Endothelial cell of umbilical vein (primary cell): ENCODE measurements at places on chromosomes 2 and 18.

GRCh38 chr2:130920415-130921163 is 83.9 kb downstream of the ARHGEF4 start:
- H3K4me1 ChIP-seq, result no peaks in the 10 kb centered on the region
- no peaks in the 10 kb centered on the region for H3K36me3 ChIP-seq
- no peaks in the 10 kb centered on the region for H3K27me3 ChIP-seq

GRCh38 chr2:31511376-31511775 is 69.4 kb downstream of the SRD5A2 start:
- no peaks in the 10 kb centered on the region for H3K36me3 ChIP-seq
- no peaks in the 10 kb centered on the region for H3K4me1 ChIP-seq
- no peaks in the 10 kb centered on the region for H3K27me3 ChIP-seq

GRCh38 chr2:122422384-122422991 is 667.0 kb downstream of the TSN start:
- no peak overlapping the region for H3K27ac ChIP-seq
- H3K4me3 ChIP-seq, result no peak overlapping the region
- no peaks in the 10 kb centered on the region for H3K4me1 ChIP-seq
- H3K27me3 ChIP-seq, result no peaks in the 10 kb centered on the region
- no peak for DNase-seq

DNA sequence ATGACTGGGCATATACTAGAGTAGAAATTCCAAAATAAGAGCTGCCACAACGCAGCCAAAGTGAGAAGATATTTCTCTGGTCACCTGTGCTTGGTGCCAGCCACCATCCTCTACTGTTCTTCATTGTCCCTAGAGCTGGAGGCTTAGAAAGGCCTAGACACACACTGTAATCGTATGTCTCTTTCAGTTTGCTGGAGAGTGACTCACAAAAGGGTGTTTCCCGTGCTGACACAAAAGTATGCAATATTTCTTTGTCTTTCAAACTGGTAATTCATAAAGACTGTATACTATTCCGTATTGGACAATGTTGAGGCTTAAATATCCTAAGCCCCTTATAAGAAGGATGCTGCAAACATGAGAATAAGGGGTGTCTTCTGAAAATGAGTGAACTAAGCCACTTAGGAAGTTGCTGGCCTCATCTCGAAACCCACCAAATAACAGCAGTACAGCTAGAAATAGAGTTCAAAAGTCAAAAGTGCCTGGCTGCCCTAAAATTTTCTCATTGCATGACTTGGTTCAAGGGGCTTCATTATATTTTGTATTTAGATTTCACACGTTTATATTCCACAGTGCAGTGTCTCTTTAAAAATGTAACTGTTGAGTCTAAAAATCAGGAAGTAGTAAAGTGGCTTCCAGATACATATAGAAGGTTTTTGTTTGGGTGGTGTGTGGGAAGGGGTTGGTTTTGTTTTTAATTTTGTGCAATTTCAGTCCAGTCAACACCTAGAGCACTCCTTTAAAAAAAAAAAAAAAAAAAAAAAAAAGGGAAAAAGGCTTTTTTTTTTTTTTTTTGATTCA is 601.1 kb downstream of the ARHGAP15 start:
- no peak overlapping the region for H3K27ac ChIP-seq
- H3K36me3 ChIP-seq, result no peaks in the 10 kb centered on the region
- no peak overlapping the region for H3K4me3 ChIP-seq
- no peak for DNase-seq
- H3K4me1 ChIP-seq, result no peaks in the 10 kb centered on the region
- no peaks in the 10 kb centered on the region for H3K27me3 ChIP-seq

- no peak for DNase-seq
- no peaks in the 10 kb centered on the region for H3K27me3 ChIP-seq
- H3K4me1 ChIP-seq, result no peaks in the 10 kb centered on the region
- H3K36me3 ChIP-seq, result no peaks in the 10 kb centered on the region
Observed at GRCh38 chr2:230930149-230930780, 5.2 kb upstream of the GPR55 start.

GRCh38 chr18:3380384-3380961 is 69.5 kb upstream of the TGIF1 start:
- H3K4me1 ChIP-seq, result no peaks in the 10 kb centered on the region
- no peak overlapping the region for H3K4me3 ChIP-seq
- H3K36me3 ChIP-seq, result no peaks in the 10 kb centered on the region

GRCh38 chr2:98901291-98901690 is 34.7 kb downstream of the CRACDL start:
- H3K4me1 ChIP-seq, result no peaks in the 10 kb centered on the region
- DNase-seq, result no peak
- no peak overlapping the region for H3K27ac ChIP-seq
- no peak overlapping the region for H3K4me3 ChIP-seq
- H3K36me3 ChIP-seq, result no peaks in the 10 kb centered on the region

- no peak overlapping the region for H3K4me3 ChIP-seq
- no peaks in the 10 kb centered on the region for H3K27me3 ChIP-seq
- no peak for DNase-seq
- H3K36me3 ChIP-seq, result no peaks in the 10 kb centered on the region
- H3K27ac ChIP-seq, result no peak overlapping the region
- peaks cover 3% of the 10 kb centered on the region for H3K4me1 ChIP-seq
Observed at GRCh38 chr18:12441475-12442034, 33.8 kb downstream of the PRELID3A start.

- H3K4me1 ChIP-seq, result peaks cover 53% of the 10 kb centered on the region
- H3K36me3 ChIP-seq, result no peaks in the 10 kb centered on the region
- no peak overlapping the region for H3K4me3 ChIP-seq
- DNase-seq, result peak; percentile 43
Observed at GRCh38 chr2:64792300-64792699, 138.6 kb upstream of the SERTAD2 start.

- peaks cover 21% of the 10 kb centered on the region for H3K4me1 ChIP-seq
- DNase-seq, result peak; percentile 70
- H3K36me3 ChIP-seq, result no peaks in the 10 kb centered on the region
- H3K27me3 ChIP-seq, result no peaks in the 10 kb centered on the region
- no peak overlapping the region for H3K4me3 ChIP-seq
Observed at GRCh38 chr2:84494070-84494469, 22.2 kb upstream of the DNAH6 start.

GRCh38 chr2:68282811-68283418 is 30.6 kb upstream of the PPP3R1 start:
- peak; percentile 35 for DNase-seq
- no peak overlapping the region for H3K27ac ChIP-seq
- no peaks in the 10 kb centered on the region for H3K36me3 ChIP-seq
- H3K4me3 ChIP-seq, result no peak overlapping the region

- H3K27ac ChIP-seq, result no peak overlapping the region
- H3K4me1 ChIP-seq, result no peaks in the 10 kb centered on the region
- H3K4me3 ChIP-seq, result no peak overlapping the region
- no peaks in the 10 kb centered on the region for H3K27me3 ChIP-seq
- DNase-seq, result no peak
Observed at GRCh38 chr18:6170604-6171003, 244.1 kb downstream of the L3MBTL4 start.

DNA sequence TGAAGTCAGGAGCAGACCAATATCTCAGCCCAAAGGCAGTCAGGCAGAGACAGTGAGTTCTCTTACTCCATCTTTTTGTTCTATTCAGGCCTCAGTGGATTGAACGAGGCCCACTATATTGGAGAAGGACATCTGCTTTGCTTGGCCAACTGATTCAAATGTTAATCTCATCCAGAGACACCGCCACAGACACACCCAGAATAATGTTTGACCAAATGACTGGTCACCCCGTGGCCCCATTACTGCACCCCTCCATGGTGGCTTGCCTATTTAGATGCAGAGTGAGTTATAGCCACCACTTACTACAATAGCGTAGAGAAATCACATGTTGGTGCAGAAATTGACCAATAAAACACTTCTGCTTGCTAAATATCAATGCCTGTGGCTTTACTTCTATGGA is 88.1 kb downstream of the HRH4 start:
- peaks cover 6% of the 10 kb centered on the region for H3K4me1 ChIP-seq
- no peak overlapping the region for H3K27ac ChIP-seq
- H3K27me3 ChIP-seq, result no peaks in the 10 kb centered on the region
- H3K4me3 ChIP-seq, result no peak overlapping the region

GRCh38 chr2:168601741-168602140 is 145.7 kb downstream of the CERS6 start:
- no peaks in the 10 kb centered on the region for H3K36me3 ChIP-seq
- no peaks in the 10 kb centered on the region for H3K27me3 ChIP-seq
- no peaks in the 10 kb centered on the region for H3K4me1 ChIP-seq
- H3K4me3 ChIP-seq, result no peak overlapping the region
- H3K27ac ChIP-seq, result no peak overlapping the region
- DNase-seq, result no peak

GRCh38 chr2:60957224-60957623 is 60.3 kb upstream of the PEX13 start:
- H3K36me3 ChIP-seq, result peaks cover 2% of the 10 kb centered on the region
- no peaks in the 10 kb centered on the region for H3K27me3 ChIP-seq
- H3K4me3 ChIP-seq, result no peak overlapping the region
- no peak for DNase-seq
- H3K27ac ChIP-seq, result no peak overlapping the region
- H3K4me1 ChIP-seq, result peaks cover 19% of the 10 kb centered on the region

GRCh38 chr2:197804049-197804757 is at the start of gene PLCL1:
PLCL1 (plus strand) TSS chr2:197804593.
- no peaks in the 10 kb centered on the region for H3K36me3 ChIP-seq
- H3K4me3 ChIP-seq, result peak within 1 kb of the TSS; percentile 47
- DNase-seq, result peak; percentile 94
- peak within 1 kb of the TSS; percentile 47 for H3K27ac ChIP-seq
- peaks cover 14% of the 10 kb centered on the region for H3K4me1 ChIP-seq

- peaks cover 4% of the 10 kb centered on the region for H3K4me1 ChIP-seq
- no peak overlapping the region for H3K27ac ChIP-seq
- no peaks in the 10 kb centered on the region for H3K36me3 ChIP-seq
Observed at GRCh38 chr2:56107502-56108220, 76.1 kb upstream of the CCDC85A start.

- H3K36me3 ChIP-seq, result no peaks in the 10 kb centered on the region
- no peak overlapping the region for H3K4me3 ChIP-seq
- peak; percentile 67 for DNase-seq
- no peak overlapping the region for H3K27ac ChIP-seq
Observed at GRCh38 chr2:112941753-112942653, 31.0 kb downstream of the IL37 start.

GRCh38 chr2:187686416-187687024 is 132.3 kb upstream of the TFPI start:
- no peak for DNase-seq
- no peaks in the 10 kb centered on the region for H3K36me3 ChIP-seq
- H3K4me3 ChIP-seq, result no peak overlapping the region

DNA sequence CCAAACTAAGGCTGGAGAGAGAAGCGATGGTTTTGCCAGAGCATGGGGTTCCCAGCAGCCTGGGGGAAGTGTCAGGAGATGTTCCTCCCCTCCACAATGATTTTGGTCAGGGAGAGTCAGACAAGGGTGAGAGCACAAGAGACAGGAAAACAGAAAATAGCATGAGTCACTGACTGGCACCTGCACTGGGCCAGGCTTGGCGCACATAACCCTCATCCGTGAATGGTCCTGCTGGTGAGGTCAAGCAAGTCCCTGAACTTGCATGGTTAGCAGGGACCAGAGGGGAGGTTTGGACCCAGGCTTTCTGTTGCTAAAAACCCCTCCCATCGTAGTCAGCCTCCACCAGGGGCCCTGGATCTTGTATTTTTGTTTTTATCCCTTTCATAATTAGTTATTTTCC is 174.5 kb upstream of the MYT1L start:
- H3K27me3 ChIP-seq, result no peaks in the 10 kb centered on the region
- no peak overlapping the region for H3K27ac ChIP-seq
- H3K4me1 ChIP-seq, result no peaks in the 10 kb centered on the region
- H3K4me3 ChIP-seq, result no peak overlapping the region
- DNase-seq, result no peak

- no peak overlapping the region for H3K4me3 ChIP-seq
- H3K27ac ChIP-seq, result no peak overlapping the region
- DNase-seq, result no peak
- no peaks in the 10 kb centered on the region for H3K36me3 ChIP-seq
Observed at GRCh38 chr18:43572163-43572562, 294.9 kb upstream of the SYT4 start.

DNA sequence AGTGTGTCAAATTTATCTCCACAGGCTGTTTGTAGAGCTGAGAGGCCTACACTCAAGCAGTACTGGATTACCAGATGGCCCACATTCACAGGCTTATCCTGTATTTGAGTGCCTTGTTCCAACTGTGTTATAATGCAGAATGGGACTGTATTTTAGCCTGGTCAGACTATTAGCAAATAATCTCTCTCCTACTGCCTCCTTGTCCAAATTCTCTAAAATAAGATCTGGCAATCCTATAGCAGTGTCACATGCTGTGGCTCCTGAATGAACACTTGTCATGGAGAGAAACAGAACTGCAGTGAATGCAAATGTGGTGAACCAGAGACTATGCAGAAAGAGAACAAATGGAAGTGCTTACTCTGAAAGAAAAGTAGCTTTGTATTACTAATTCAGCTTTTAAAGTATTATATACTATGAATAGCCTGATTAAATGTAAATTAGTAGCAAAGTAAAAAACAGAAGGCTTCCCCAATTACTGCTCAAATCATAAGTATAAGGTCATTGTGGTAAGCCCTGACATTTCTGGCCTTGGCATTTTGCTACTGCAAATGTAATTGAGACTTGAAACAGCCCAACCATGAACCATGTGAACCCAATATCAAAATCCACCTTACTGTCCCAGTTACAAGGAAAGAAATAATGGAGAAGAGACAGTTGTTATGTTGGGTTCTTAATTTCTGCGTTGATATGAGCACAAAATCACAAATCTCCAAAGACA is 80.0 kb downstream of the MAP4K3 start:
- no peak overlapping the region for H3K27ac ChIP-seq
- H3K4me1 ChIP-seq, result no peaks in the 10 kb centered on the region
- DNase-seq, result no peak
- H3K27me3 ChIP-seq, result no peaks in the 10 kb centered on the region
- no peak overlapping the region for H3K4me3 ChIP-seq

GRCh38 chr2:191015239-191015638 is 1.3 kb upstream of the STAT1 start:
- H3K4me1 ChIP-seq, result peaks cover 16% of the 10 kb centered on the region
- H3K27ac ChIP-seq, result no peak overlapping the region
- DNase-seq, result no peak
- H3K4me3 ChIP-seq, result no peak overlapping the region
- H3K36me3 ChIP-seq, result no peaks in the 10 kb centered on the region

DNA sequence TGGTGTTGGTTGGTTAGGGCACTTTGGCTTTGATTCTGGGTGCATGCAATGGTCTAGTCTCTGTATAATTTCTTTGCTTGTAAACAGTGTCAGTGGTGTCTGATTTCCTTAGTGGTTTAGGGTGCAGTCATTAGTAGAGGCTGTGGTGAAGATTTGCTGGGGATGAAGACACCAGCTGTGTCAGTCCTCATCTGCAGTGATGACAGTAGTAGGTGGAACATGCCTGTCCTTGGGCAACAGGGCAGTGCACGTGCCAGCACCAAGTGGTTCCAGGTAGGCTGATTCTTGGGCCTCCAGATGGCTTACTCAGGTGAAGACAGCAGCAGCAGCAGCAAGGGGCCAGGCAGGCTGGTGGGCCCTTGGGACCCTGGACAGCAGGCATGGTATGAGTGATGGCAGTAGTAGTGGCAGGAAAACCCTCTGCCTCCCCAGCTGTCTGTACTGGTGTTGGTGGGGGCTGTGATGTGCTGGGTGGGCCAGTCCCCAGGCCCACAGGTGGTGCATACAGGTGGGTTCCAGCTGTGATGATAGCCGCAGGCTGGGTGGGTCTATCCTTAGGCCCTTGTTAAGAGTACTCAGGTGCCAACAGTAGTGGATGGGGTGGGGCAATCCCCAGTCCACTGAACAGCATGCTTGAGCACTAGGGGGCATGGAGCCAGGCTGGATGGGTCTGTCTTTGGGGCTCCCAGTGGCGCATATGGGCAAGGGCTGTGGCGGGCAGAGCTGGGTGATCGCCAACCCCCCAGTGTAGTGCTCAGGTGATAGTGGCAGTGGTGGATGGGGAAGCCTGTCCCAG is 140.7 kb upstream of the THUMPD2 start:
- no peaks in the 10 kb centered on the region for H3K4me1 ChIP-seq
- no peak overlapping the region for H3K4me3 ChIP-seq
- no peak overlapping the region for H3K27ac ChIP-seq
- no peaks in the 10 kb centered on the region for H3K36me3 ChIP-seq
